ENCODE measurements at places on chromosomes 3 and 15.

- no peak for DNase-seq
Observed at GRCh38 chr3:128176276-128176833, 23.1 kb downstream of the EEFSEC start.

GRCh38 chr3:133833880-133834620 lies 28.4 kb downstream of the SRPRB start:
- DNase-seq = no peak

DNA sequence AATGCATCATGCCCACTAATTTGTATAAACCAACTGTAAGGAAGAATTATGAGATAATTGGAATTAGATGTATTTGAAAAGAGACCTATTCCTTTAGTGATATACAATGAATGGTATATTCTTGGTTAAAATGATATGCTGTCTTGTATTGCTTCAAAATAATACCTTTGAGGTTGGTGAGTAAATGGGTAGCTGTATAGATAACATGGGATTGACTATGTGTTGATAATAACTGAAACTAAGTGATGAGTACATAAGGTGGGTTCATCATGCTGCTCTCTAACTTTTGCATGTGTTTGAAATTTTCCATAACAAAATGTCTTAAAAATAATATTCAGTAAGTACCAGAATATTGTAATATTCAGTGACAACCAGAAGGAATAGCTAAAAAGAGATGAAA lies 272.6 kb upstream of the ZPLD1 start:
- DNase-seq = no peak

GRCh38 chr3:152339881-152340505 lies 71.3 kb downstream of the MBNL1 start:
- no peak for DNase-seq

GRCh38 chr3:112627419-112627818 lies 13.5 kb downstream of the CCDC80 start:
- no peak for DNase-seq

DNA sequence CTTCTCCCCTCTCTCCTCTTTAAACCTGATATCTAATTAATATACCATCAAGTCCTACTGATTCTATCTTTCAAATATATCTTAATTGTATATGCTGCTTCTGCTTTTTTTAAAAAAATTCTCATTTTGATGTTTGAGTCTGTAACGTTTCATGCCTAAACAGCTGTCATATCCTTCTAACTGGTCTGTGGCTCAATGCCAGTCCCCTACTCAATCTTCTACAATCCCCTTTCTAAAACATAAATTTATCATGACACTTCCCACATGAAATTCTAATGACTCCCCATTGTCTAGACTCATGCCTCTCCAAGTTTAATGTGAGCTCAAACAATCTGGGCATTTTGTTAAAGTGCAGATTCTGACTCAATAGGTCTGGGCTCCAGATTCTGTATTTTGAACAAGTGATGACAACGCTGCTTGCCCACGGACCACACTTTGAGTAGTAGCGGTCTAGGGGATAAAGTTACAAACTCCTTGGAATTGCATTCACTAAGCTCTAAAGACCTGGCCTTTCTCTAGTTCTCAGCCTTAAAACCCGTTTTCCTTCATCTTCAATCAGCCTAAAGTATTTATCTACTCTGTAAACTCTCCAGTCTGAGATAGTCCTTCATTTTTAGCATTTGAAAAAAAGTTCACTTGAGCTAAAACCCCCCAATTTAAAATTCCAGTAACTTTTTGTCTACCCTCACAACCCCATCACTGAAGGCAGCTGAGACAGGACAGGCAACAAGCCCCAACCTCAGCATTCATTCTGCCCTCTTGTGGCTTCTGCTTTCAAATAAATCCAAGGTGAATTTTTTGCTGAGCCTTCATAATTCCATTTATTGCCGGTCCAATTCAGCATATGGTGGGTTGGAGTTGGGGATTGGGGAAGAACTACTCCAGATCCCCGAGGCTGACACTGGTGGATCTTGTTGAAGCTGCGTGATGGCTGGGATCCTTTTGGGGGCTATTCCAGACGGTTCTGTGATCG lies 88.1 kb upstream of the THRB start:
- DNase-seq = no peak

DNA sequence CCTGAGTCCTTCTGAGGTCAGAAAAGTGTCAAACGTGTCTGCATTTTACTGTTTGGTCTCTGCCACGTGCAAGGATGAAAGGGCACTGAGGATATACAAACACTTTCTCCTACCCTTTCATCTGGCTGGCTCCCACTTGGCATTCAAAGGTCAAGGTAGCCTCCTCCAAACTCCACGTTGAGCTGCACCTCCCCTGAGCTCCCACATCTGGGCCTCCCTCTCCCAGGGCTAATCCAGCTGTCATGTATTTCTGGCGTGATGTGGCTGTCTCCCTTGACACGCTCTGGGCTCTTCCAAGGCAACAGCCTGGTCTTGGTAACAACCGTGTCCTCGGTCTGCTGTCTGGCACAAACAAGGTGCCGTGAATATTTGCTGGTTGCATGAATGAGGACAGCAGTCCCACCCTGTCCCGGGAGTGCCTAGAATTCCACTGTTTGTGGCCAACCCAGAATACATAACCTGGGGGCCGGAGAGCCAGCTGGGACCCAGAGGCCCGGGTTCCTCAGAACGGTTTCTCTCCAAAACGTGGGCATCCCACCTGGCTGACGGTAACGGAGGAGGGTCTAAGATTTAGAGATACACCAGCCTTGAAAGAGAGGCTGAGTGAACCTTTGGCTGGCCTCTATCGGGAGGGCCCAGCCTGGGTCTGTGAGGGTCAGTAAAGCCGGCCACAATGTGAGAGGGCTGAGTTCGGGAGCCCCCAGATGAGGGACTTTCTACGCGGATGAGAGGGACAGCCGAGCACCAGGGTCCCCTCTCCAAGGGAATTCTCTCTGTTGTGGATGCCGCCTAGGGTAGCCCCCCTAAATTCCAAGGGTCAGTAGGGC lies 767 bp downstream of the GLT8D1 start:
- DNase-seq = no peak

DNA sequence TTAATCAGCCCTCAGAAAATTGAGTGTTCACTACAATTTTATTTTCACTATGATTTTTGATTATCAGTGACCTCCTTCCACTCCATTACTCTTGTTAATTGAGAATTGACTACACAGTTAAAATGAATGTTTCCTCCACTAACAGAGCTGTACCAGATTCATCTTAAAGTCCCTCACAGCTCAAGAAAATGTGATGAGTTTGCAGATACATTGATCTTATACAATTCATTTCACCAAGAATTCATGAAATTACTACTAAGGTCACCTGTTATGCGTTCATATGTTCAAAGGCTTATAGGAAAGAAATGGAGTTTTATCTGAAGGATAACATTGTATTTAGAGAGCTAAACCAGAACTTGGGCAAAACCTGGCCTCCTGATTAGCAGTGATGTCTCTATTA lies 17.5 kb downstream of the NMNAT3 start:
- no peak for DNase-seq

DNA sequence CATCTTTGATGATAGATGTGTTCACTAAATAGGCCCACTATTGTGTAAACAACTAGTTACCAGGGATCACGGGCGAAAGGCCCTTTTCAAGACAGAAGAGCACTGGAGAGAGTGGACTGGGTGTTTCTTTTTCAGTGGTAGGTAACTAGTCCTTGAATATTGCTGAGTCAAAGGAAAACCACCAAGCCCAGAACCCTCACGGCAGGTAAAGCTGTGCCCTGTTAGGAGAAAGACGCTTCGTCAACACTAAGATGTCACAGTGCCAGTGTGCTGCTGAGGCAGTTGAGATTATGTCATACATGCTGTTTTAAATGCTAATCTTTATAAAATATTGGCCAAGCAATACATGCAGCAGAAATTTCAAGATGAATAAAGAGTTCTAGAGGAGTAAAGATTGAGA lies 578.6 kb downstream of the PYDC2 start:
- DNase-seq = no peak

DNA sequence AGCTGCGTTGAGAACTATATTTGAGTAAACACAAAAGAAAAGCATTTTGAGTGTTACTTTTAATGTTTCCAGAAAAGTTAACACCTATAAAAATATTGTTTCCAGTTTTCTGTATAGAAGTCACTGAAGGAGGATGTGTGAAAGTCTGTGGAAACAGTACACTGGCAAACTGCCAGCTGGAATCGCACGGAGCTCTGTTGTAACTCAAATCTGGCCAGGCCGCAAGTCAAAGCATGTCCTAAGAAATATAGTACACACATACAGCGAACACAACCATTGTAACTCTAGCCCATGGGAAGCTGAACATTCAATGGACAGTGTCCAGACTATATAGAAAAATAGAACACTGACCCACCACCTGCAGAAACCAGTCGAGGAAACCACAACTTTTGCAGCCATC lies 657.2 kb downstream of the FHIT start:
- no peak for DNase-seq

DNA sequence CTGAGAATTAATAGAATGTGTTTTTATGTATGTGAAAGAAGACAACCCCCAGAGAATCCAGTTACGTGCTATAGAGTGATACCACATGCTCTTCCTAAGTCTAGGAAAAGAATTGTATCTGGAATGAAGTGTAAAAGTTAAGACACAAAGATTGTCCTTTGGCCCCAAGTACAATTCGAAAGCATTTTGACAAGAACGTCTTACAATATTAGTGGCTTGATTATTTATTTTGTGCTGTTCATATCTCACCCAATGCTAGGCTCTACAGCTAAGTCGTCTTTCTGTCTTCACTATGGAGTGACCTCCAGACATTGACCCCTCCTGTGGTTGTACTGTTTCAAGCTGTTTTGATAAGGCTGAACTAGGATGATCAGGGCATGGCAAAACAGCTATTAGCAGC lies 345.7 kb upstream of the C2CD4B start:
- no peak for DNase-seq

DNA sequence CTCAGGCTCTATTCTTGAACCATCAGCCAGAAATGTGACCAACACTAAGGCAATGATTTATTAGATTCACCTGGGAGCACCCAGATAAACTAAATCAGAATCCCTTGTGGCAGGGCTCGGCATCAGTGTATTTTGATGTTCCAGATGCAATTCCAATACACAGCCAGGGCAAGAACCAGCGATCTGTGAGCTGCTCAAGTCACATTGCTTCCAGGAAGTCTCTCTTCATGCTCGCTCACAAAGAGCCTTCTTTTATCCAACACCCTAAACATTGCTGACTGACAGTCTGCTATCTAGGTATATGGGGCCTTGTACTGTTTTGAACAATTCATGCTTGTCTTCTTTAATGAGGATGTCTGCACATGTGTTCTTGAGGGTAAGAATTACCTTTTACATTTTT lies 40.9 kb upstream of the GOLGA8J start:
- no peak for DNase-seq

- no peak for DNase-seq
Observed at GRCh38 chr3:182309120-182309519, 484.2 kb upstream of the ATP11B start.

DNA sequence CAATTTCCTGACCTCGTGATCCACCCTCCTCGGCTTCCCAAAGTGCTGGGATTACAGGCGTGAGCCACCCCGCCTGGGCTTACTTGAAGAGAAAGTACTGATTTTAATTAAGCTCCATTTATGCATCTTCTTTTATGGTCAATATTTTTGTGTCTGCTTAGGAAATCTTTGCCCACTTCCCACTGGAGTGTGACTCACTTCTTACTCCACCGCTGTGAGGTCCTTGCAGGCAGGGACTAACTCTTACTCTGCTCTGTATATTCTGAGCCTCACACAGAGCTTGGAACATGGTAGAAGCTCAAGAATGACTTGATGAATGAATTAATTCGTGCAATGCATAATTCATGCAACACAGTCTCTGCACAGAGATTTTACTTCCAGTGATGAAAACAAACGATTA lies 2.9 kb upstream of the TM4SF19 start:
- no peak for DNase-seq

DNA sequence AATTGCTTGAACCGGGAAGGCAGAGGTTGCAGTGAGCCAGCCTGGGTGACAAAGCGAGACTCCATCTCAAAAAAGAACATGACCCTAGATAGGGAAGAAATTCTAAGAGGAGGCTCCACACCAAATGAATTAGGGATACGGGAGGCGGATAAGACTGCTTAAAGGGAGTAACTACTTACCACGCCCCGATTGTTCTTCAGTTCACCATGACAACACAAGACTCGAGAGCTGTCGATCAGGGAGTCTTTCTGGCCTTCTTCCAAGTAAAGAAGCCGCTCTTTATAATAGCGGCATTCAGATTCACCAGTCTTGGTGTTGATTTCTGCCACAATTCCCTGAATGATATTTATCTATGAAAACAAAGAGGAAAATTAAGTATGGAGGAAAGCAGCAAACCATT lies 53.9 kb upstream of the TASOR start:
- no peak for DNase-seq

DNA sequence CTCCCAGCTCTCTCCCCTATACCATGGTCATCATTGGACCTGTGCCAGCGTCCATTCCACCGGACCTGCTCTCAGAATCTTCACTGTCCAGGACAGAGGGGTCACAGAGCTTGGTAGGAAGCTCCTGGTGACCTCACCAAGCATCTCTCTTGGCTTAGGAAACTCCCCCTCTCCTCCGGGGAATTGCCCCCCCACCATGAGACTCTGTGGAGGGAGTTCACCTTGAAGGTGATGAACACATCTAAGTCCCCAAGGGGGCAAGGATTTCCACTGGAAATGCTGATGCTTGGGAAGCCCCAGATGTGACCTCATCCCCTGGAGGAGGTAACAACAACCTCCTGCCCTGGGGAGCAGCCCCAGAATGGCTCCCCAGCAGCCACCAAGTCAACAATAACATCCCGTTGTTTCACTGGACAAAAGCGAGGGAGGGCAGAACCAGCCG lies 3.2 kb downstream of the SEMA7A start:
- no peak for DNase-seq

- DNase-seq = no peak
Observed at GRCh38 chr3:31634476-31634875, 101.8 kb downstream of the STT3B start.

- no peak for DNase-seq
Observed at GRCh38 chr3:161117646-161118045, 12.5 kb upstream of the B3GALNT1 start.

- no peak for DNase-seq
Observed at GRCh38 chr3:33064929-33065328, 32.0 kb downstream of the GLB1 start.

GRCh38 chr3:75232216-75232615 lies 431.9 kb upstream of the FRG2C start:
- no peak for DNase-seq

DNA sequence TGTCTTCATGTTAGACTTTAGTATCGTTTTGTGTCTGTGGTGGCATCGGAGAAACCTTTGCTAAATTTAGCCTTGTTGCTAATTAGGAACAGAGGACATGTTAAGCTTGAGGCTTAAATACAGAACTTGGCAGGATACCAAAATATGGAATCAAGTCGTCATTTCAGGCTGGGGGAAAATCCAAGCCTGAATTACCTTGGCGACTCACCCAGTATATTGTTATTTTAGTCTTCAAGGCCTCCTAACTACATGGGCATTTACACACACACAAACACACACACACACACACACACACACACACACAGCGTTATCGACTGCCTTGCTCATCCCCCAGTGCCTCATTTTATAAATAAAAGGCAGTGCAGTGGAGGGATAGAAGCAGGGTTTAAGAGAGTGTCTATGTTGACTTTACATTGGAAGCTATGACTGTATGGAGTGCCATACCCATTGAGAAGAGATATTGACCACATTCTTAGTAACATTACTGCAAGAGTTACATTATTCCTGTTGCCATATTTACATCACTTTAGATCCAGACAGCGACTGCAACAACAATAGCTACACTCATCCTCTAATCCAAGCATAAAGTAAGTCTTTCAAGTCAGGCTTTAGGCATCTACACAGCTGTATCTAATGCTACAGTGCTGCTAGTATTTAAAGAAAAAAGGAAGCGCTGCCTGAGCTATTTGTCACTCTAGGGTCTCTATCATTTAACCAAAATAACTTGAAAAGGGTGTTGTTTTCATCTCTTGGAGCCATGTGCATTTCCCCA lies 210.8 kb upstream of the SEMA6D start:
- no peak for DNase-seq

Data from activated T-helper 1 cell treated with anti-CD3 and anti-CD28 coated beads, Interleukin-2, amount 50 U/mL, for 16 hours (primary cell).